T-helper 2 cell (primary cell): ENCODE measurements at places on chromosomes 7 and 10.

DNA sequence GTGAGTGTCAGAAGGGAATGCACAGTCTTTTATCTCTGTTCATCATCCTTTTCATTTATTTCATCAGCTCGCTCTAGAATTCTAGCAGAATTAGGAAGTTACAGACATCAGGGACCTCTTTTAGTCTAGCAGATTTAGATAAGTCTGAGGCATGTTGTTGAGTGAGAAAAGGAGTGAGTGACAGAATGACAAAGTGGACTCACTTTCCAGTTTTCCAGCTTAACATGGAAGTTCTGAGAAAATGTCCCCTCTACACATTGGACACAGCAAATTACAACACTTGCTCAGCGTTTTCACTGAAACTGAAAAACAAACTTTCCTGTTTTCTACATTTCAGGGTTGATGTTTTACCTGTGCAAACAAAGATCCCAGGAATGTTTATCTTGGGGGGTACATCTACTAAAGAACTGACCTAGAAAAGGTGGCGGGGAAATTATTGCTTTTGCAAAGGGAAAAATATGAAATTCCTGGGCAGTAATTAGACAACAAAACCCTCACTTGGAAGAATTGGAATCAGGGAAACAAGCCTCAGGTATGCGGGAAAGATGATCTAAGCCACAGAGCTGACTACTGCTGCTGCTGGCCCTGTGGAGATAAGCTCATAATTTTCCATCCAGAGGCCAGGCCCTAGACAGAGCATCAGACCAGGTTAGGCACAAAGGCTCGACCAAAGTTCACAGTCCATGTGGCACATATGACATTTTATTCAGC lies 14.6 kb upstream of the CYP3A5 start:
- DNase-seq: no peak

GRCh38 chr10:118315629-118316028 lies 26.5 kb downstream of the FAM204A start:
- DNase-seq: no peak

- DNase-seq: no peak
Measured at GRCh38 chr10:98407017-98407743, 7.8 kb downstream of the PYROXD2 start.

GRCh38 chr7:117112640-117113039 lies 159.3 kb downstream of the ST7 start:
- DNase-seq: no peak

DNA sequence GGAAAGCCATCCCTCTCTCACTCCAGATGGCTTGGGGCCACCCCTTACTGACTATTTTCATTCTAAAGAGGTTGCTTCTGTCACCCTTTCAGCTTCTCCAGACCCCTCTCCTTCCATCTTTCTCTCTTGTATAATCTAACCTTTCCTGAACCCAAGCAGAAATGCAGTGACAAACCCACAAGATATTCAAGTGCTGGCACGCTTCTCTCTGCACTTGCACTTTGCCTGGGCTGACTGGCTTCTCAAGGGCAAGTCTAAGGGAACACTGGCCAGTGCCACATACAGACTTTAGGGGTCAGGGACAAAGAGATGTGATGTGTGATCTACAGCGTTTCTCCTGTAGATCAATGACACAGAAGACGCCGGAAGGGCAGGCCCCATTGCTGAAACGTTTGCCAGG lies 150.4 kb upstream of the LANCL2 start:
- no peak for DNase-seq

- no peak for DNase-seq
Measured at GRCh38 chr7:100493476-100494264, 9.9 kb downstream of the NYAP1 start.

GRCh38 chr10:22712956-22713852 lies 1.2 kb downstream of the PIP4K2A start:
- DNase-seq: peak; percentile 17

DNA sequence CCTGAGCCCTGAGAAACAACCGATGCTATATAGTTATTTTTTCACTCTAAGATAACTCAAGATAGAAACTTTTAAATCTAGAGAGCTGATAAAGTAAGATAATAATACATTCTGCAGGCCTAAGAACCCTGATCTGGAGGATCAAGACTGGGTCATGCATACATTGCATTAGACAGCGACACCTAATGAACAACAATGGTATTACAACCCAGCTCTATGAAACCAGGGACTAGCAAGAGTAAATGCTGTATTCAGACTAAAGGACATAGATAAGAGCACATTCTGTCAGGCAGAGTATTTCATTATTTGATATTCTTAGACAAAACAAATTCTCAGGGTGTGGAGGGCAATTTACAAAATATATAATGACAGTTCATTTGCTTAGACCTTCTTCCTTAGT lies 148.6 kb downstream of the GRK5 start:
- DNase-seq: no peak

DNA sequence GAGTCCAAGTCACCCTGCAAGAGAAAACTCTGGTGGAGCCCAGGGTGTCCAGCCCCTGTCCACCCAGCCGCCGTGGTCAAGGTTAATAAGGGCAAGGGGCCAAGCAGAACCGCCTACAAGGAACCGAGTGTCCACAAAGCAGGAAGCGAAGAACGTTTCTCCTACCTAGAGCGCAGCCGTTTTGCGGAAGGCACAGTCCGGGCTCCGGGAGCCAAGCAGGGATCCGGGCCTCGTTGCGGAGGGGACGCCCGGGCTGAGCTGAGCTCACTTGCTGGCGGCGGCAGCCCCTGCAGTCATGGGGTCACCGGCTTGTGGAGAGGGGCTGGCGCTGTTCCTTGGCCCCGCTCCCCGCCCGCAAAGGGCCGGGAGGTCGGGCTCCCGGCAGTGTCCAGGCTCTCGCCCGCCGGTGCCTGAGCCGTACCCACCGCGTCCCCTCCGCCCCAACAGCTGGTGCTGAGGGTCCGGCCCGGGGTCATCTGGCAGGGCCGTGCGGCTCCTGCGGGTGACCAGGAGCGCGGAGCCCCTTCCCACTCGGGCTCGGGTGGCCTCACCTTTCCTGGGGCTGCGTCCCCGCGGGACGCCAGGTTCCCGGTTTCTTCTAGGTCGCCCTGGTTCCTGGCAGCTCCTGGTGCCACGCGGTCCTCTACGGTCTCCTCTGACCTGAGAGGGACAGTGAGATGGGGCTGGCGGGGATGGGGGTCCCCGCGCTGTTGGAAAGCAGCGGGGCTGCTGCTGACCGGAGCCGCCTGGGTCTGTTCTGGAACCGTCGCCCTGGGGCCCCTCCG lies 14.0 kb upstream of the ZNF273 start:
- no peak for DNase-seq

GRCh38 chr7:37425498-37425897 lies 23.2 kb downstream of the ELMO1 start:
- no peak for DNase-seq

- no peak for DNase-seq
Measured at GRCh38 chr10:133030781-133031180, 56.9 kb upstream of the ADGRA1 start.

DNA sequence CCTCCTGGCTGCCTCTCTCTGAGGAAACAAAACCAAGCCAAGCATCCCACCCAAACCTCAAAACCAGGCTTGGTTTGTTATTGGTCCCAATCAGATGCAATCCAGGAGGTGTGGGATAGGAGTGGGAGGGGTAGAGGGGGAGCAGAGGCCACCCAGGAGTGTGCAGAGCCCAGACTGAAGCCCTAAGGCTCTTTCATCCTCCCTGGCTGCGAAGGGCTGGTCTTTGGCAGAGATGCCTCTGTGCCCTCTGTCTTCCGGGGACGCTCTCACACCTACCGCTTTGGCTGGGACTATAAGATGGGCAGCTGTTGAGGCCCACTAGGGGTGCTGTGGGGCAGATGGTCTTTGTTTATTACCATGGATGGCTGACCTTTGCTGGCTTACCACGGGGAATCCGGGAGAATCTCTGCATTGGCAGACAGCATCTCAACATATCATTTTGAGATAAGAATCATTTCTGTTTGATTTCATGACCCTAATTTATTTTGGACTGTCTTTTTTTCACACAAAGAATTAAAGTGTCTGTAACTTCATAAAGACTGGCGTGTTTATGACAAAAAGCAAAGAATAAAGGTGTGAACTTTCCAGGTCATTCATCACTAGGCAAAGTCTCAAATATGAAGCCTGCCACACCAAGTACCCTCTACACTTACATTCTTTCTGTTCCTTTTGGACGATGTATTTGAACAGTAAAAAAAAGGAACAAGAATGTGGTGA lies 6.5 kb upstream of the DENND2A start:
- DNase-seq: no peak

DNA sequence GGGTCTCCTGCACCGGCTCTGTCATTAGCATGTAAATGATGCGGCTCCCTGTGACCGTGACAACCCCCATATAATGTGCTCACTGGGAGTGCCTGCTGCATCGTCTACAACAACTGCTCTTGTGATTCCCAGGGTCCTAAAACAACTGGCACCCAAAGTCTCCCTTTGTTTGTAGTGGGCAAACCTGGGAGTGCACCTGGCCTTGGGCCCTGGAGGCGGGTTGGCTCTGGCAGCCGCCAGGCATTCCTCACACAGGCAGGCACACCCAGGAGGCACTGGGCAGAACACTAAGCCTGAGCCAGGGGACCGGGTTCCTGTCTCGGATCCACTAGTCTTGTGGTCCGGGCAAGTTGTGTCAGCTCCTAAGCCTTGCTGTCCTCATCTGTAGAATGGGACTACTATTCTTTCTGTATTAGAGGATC lies 115.5 kb upstream of the GPR26 start:
- DNase-seq: no peak

- no peak for DNase-seq
Measured at GRCh38 chr10:77578583-77579227, 58.9 kb downstream of the KCNMA1 start.

DNA sequence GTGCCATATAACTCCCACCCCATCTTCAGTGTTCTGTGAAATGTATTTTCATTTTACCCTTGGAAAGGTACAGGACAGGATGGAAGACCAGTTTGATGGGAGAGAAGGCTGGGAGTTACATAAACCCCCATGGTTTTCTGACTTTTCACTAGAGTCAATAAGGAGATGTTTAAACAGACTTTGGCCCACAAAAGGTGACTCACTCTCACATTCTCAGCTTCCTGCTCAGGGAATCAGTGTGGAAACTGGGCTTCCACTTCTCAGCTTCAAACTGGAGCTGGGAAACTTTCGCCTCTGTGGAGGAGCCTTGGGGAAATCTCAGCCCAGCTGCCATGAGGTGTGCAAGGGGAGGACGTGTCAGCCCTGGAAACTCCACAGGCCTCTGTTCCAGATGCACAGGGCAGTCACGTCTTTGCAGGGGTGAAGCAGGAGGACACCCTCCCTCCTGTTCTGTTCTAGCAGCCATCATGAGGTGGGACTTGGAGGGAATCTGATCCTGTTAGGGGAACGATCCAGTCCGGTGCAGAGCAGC lies 560.5 kb upstream of the GALNT17 start:
- DNase-seq: no peak

DNA sequence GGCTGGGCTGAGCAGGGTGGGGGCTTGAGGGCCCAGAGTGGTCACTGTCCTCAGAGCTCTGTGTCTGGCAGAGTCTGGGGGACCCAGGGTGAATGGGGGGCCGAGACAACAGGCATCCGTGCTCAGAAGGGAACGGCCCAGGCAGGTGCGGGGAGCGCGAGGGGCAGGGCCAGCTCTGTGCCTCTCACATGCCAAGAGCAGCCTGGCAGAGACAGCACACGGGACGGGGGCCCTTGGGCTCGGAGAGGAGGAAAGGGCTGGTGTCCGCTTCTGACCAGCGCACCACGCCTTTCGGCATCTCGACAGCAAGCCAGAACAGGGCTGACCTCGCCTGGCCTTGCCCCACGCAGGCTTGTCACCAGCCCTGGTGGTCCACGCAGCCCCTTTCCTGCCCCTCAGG lies 13.4 kb downstream of the AMZ1 start:
- no peak for DNase-seq

DNA sequence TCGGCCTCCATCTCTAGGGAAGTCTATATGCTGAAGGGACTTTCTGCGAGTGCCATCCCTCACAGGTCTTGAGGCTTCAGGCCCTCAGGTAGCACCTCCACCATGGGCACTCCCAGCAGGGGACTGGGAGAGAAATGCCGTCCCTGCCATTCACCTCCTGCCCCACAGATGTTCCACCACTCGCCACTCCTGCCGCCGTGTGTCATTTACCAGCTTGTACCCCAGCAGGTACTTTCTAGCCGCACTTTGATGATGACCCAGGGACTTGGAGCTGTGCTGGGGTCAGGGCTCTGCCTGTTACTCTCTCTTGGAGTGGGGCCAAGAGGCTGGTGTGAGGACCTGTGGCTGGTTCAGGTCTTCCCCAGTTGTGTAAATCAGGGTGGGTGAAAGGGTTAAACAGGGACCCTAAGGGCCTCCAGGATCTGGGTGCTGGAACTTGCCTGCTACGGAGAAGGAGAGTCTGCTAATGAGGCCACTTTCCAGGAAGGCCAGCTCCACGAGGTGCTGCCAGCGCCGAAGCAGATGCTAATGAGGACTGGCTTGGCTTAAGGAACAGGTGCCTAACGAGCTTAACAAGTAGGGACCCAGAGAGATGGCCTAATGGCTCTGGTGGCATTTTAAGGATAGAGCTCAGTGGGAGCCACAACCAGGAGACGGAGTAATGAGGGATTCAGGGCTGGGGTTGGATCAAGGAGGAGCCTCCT lies 32.4 kb downstream of the CRHR2 start:
- DNase-seq: no peak

DNA sequence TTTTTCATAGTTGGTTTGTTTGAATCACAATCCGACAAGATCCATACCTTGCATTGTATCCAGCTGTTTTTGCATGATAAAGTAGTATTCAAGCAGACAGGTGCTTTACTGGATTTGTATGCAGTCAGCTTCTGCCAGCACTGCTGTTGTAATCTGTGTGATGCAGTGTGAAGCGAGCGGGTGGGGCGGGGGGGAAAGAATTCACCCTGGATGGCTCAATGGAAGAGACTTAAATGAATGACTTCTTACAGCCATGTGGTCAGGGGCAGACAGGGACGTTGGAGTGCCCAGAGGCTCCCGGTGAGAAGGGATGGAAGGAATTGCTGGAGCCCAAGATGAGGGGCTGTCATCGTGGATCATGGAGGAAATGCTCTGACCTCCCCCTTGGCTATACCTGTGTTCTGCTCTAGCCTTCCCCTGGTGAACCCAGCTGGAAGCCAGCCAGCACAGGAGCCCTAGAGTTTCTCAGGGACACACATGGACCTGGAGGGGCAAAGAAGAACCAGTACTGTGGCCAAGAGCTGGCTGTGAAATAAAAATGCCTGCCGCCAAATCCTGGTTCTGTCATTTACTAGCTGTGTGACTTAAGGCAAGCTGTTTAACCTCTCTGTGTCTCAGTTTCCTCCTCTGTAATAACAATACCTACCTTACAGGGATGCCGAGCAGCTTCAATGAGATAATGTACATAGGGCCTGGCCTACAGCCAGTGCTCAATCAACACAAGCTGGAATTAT lies 14.1 kb downstream of the NFE2L3 start:
- no peak for DNase-seq

DNA sequence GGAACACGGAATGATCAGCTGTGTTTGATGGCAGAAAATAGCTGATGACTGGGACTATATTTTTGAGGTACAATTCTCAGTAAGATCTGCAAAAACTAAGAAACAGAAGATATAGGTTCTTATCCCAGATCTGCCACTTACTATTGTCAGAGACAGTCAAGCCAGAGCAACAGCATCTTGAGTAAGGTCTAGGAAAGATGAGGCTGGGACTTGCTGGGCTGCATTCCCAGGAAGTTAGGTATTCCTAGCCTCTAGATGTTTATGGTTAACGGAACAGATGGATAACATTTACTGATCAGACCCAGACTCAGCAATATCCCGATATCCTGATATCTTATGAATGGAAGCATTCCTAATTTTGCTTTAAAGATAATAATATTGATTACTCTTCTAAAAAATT lies 68.7 kb upstream of the DNAJB12 start:
- no peak for DNase-seq
